Left forelimb (tissue), 1 donor: ENCODE measurements at places on chromosomes 16 and 17.

GRCh38 chr17:73546770-73547536, 97.3 kb downstream of the SDK2 start:
- DNase-seq: no peak

DNA sequence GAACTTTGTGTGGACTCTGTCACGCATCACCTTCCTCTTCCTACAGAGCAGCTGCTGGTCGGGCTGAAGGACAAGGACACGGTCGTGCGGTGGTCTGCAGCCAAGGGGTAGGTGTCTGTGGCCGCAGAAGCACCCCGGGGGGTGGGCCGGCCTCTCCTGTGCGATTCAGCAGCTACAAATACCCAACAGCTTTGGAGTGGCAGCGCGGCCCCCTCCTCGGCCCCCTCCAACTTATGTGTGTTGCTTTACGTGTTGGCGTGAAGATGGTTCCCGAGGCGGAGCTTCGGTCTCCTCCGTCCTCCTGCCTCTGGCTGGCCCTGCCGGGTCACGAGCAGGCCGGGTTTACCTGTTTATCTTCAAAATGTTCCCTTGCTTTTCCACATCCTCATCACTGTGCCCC, 32.3 kb downstream of the ZNF750 start:
- no peak for DNase-seq

- DNase-seq: no peak
Observed at GRCh38 chr16:66366433-66367299, at the start of gene CDH5. Gene CDH5 (plus strand): TSS chr16:66366691. CDS start chr16:66379338, 12,647 bp downstream.

- no peak for DNase-seq
Observed at GRCh38 chr16:27177031-27177774, 26.1 kb upstream of the KDM8 start.

GRCh38 chr17:3389791-3390190, 3.7 kb upstream of the OR3A2 start:
- DNase-seq: no peak

GRCh38 chr17:82107341-82107860, 9.4 kb upstream of the FASN start:
- DNase-seq: no peak

DNA sequence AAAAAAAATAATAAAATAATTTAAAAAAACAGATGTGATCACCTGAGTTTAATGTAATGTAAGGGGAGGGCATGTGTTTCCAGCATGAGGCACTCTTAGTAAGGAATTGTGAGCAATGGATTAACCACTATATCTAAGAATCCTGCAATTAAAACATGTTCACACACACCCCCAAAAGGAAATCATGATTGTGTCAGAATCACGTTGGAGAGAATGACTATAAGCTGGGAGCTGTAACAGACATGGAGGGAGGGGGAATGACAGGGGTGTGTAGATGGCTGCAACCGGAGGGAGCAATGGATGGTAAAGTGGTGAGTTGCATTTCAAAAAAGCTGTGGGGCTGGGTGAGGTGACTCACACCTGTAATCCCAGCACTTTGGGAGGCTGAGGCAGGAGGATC, 13.6 kb upstream of the CCL22 start:
- DNase-seq: no peak

DNA sequence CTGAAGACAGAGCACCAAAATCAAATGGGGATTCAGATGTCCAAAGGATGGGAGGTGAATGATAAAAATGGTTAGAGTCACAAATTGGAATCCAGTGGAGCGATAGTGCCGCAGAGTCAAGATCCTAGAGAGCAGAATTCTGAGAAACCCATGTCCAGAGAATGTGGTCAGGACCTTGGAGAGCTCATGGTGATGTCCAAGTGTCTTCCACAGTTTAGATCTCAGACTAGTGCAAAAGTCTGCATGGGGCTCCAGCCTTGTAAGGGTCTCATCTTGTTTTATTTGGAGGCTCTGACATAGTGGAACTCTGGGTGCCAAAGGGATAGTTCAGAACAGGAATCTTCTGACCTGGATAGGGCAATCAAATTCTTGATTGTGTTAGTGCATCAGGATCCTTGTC, 245.9 kb upstream of the HSBP1 start:
- DNase-seq: no peak

DNA sequence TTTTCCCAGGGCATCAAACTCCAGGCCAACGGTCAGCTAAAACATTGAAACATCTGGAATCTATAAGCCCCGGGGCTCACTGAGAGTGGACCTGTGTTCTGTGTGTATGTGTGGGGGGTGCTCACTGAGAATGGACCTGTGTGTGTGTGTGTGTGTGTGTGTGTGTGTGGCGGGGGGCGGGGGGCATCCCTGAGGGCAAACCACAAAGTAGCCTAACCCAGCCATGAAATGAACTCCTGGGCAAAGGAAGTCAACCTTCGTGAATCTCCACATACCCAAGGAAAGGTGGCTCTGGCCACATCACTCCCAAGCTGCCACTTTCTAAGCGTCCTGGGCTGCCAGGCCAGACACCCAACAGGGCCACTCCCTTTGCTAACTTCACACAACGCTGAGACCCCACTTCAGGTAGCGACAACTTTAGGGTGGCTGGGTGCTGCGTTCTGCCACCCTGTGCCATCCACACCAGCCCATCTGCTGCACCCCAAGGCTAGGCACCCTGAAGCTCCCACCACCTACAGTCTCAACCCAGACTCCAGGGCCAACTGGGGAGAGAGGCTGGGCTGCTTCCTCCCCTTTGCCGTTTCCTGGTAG, 1.6 kb downstream of the MAFG start:
- DNase-seq: no peak

GRCh38 chr16:27425961-27426360, 24.0 kb downstream of the IL21R start:
- peak; percentile 9 for DNase-seq

GRCh38 chr17:62827746-62828485, 19.8 kb upstream of the MARCHF10 start:
- no peak for DNase-seq
